ENCODE measurements at places on chromosomes 4 and X.

DNA sequence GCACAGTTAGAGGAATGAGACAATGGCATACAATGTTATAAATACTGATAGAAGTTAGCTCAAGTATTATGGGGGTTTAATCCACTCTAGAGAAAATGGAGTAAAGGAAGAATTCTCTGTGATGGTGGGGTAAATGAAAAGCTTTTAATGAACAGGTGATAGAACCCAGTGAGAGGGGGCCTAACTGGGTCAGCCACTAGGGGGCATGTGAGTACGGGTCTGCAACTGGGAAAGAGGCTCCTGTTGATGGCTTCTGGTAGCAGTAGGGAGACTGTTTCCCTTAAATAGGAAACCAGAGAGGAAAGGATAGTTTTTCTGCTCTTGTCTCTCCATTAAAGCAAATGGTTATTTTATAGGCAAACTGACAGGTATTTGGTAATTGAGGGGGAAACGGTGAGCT is 132.8 kb upstream of the GPR101 start:
- peak; percentile 37 for DNase-seq

DNA sequence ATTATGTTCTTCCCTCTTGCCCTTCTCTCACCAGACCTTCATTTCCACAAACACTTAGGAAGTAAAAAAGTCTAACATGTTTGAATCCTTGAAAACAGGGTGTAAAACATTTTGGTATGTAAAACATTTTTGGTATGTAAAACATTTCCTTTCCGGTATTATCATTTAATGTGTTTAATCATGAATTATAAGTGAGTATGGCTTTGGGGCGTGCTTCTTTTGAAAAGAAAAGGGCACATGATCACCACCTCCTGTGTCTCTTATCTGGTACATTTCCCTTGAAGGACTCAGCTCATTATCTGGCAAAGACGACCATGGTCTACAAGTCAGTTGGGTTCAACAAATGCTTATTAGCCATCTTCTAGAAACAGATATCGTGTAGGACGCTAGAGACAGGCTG is 283.6 kb downstream of the FRMPD4 start:
- no peak for DNase-seq

GRCh38 chr4:95541094-95541493 is 7.7 kb downstream of the UNC5C start:
- no peak for DNase-seq

GRCh38 chrX:9955506-9955905 is 11.7 kb upstream of the CLDN34 start:
- no peak for DNase-seq

GRCh38 chr4:165016971-165017370 is 14.8 kb upstream of the TRIM60 start:
- no peak for DNase-seq

- no peak for DNase-seq
Measured at GRCh38 chr4:14496408-14496807, 505.9 kb upstream of the CPEB2 start.

DNA sequence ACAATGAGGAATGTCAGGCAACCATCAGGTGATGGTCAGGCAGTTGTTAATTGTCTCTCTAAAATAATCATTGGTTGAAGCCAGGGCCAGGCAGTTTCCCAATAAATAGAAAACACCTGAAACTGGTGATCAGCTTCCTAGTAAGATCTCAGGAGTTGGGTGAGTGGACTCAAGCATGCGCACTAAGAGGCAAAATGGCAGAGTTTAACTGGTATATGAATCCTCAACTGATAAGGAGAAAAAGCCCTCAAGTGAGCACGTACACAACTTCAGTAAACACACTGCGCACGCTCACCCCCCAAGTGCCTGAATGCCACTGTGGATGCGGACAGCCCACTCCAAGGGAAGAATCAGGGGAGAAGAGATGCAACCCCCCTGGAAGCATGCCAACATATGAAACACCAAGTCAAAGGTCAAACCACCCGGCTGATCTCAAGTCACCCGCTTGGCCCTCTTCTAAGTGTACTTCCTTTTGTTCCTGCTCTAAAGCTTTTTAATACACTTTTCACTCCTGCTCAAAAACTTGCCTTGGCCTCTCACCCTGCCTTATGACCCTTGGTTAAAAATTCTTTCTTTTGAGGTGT is 39.9 kb downstream of the LNX1 start:
- DNase-seq: no peak

DNA sequence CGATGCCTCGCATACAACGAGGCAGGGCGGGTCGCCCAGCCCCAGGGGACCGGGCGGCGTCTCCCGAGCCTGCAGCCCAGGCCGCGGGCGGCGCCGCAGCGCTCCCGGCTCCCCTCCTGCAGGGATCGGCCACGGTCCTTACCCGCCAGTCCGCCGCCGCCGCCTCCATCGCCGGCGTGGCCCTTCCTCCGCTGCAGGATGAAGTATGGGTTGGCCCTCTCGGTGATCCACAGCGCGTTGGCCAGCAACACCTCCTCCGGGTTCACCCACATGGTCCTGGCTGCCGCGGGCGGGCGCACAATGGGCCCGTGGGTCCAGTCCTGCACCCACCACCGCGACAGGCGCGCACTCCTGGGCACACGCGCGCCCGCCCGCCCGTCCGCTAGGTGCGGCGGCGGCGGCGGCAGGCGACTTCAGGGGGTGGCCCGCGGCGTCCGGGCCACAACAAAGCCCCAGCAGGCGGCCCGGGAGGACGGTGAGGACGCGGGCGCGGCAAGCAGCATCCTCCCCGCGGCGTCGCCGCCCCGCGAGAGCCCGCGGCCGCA is 339 bp downstream of the TBC1D9 start:
- peak; percentile 28 for DNase-seq

- no peak for DNase-seq
Measured at GRCh38 chrX:53383376-53384076, 38.9 kb downstream of the SMC1A start.

GRCh38 chr4:7540206-7540605 is 105.5 kb upstream of the PSAPL1 start:
- no peak for DNase-seq

- no peak for DNase-seq
Measured at GRCh38 chr4:147343692-147344091, 137.2 kb upstream of the EDNRA start.

GRCh38 chrX:23939203-23939602 is 31.4 kb downstream of the CXorf58 start:
- DNase-seq: no peak

DNA sequence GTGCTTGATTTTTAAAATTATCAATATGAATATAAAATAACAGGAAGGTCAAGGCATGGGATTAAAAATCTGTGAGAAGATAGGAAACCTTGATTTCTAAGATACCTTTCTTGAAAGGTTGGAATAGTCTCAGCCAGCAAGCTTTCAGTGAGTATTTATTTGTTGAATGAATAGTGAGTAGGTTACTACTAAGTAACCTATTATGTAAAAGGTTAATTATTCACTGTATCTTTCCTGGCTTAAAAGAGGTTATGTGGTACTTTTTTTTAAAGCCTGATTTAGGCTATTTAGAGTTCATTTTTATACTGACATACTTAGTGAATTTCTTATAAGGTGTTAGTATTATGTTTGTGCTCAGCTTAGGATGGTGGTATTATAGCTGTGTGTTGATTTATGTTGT is 123.5 kb downstream of the PTPN13 start:
- DNase-seq: no peak

DNA sequence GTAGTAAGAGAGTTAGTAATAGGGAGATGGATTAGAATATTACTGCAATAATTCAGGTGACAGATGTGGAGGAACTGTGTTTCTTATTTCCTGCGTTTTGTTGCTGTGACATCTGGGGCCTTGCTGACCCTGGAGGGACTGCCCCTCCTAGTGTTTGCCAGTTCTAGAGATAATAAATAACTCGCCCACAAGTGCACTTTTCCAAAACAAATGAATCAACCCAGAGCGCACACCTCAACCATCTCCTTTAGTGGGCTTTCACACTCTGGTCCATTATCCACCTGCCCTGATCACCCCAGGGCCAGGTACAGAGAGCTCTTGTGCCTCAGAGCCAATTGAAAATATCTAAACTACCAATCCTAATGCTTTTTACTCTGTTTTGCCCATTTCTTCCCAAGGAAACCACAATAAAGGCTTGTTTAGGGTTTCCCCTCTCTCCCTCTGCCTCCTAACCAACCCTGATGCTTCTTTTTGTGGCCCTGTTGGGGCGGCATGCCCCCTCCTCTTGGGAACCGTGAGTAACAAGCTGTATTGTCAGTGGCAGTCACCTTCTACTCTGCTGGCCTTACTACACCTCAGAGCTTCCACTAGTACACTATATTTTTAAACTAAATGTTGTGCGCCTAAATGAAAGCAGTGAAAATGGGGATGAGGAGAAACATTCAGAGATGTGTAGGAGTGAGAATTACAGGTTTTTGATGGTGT is 270.5 kb downstream of the TENM3 start:
- DNase-seq: no peak

DNA sequence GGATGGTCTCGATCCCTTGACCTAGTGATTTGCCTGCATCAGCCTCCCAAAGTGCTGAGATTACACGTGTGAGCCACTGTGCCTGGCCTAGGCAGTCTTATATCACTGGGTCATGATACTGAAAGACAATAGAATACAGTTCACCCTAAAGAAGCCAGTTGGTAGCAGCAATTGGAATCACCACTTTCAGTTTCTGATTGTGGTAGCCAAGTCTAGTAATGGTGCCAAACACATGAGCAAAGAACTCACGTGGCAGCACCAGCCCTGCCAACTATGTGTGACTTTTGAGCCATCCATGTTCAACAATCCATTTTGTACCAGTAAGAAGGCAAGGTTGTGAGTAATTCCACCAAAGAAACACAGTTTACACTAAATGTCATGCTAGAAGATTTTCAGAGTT is 548.4 kb downstream of the KLHL13 start:
- no peak for DNase-seq

- no peak for DNase-seq
Measured at GRCh38 chrX:112085149-112085548, 2.6 kb upstream of the TRPC5 start.

DNA sequence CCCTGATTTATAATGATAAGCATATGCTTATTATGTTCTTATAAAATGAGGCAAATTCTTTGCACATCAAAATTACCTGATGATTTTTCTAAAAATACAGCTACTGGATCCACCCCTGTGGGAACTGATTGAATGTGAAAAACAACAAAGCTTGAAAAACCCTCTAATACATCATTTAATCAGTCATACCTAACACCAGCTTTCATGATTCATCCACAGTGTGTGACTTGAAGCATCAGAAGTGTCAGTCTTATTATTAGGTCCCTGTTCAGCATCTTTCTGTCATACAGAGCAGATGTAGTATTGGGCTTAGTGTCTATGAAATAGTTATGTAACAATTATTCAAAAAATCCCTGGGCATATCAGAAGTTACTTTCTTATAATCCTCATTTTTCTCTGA is 671.3 kb upstream of the GALNT7 start:
- no peak for DNase-seq

DNA sequence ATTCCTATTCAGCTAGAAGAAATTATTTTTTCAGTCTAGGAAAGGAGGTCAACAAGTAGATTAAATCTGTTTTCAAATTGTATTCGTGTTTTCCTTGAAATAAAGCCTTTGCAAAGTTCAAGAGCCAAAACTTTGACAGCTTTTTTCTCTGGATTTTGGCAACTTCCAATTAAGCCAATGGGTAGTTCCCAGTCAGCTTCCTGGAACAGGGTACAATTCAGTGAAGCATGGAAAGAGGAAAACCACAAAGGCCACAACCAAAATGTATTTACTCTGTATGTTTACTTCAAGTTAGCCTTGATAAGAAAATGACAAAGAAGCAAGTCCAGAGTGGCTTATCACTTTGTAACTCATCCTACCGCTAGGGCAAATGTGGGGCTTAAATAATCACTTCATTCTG is 188.6 kb downstream of the COMMD8 start:
- DNase-seq: no peak

GRCh38 chrX:16718824-16719333 is 533 bp upstream of the SYAP1 start:
- no peak for DNase-seq

DNA sequence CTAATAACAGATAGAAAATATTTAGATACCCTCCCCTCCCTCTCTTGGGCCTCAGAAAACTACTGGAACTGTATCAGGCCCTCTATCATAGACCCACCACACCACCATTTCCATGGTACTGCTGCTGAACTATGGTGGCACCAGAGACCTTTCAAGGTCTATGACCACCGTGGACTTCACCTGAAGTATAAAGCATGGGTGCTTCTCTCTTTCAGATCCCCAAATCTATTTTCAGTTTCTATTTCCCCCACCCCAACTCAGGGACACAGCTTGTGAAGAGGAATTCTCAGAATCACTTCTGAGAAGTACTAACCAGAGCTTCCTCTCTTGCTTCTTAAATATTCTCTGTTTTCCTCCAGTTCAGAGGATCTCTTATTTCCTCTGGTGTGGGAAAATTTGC is 840.8 kb upstream of the HTR2C start:
- DNase-seq: no peak

GRCh38 chrX:35800474-35800873 is 2.3 kb downstream of the MAGEB16 start:
- no peak for DNase-seq

GRCh38 chr4:76449362-76449767 is 14.3 kb downstream of the SHROOM3 start:
- no peak for DNase-seq

GRCh38 chrX:119105826-119106225 is 21.8 kb downstream of the KIAA1210 start:
- DNase-seq: no peak

GRCh38 chr4:95546221-95546620 is 2.6 kb downstream of the UNC5C start:
- DNase-seq: no peak

DNA sequence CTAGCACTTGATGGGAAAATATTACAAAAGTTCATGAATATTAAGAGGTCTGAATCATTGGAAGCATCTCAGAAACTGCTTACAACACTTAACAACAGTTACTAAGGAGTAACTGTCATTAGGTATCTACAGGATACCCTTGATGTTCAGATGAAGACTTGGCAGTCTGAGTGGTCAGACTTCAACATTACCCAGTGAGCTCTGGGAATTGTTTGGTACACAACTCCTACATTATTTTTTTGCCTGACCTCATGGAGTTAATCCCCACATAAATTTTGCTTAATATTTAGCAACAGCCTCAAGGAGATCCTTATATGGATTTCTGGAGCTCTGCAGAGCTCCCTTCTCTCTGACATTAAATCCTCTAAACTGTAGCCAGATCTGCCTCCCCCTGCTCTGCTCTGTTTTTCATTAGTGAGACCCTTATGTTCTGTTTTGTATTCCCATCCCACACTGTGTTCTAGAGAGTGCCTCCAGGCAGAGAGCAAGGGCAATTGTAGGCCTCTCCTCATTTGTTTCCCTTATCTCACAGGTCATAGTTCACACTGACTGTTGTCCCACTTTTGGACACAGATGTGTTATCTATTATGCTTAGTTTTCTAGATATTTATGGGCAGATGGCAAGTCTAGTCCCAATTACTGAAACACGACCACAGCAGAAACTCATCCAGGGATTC is 368.8 kb downstream of the GASK1B start:
- no peak for DNase-seq

DNA sequence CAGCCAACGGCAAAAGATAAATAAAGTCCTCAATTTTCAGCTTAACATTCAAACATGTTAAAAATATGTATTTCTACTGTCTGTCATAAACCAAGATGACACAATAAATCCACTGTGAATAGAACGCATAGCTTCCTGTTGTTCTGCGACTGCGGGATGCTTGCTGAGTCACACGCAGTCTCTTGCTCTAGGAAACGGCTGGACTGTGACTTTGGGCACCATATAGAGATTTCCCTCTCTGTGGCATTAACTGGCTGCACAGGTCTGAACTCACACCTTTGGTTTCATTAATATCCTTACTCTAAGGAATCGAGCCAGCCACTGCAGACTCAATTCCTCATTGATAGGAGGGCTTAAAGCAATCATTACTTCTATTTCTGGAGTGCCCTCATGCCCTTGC is 8.4 kb downstream of the BEND4 start:
- no peak for DNase-seq

GRCh38 chr4:6079965-6080364 is 61.7 kb upstream of the C4orf50 start:
- DNase-seq: no peak
